ENCODE measurements at places on chromosomes 2 and 18. TPM values are rescaled to one million over a fixed set of nuclear protein-coding genes. Genes with fewer than 3 reads are reported as not detected.

The APCDD1 gene
- 22.9 TPM for total RNA-seq

The GALNT5 gene
- 0.47 TPM for total RNA-seq

The RAB6C gene
- total RNA-seq, result 0.19 TPM

The SLC23A3 gene
- 2.8 TPM for total RNA-seq

The MAP2 gene
- 11.4 TPM for total RNA-seq

The SH3BP4 gene
- total RNA-seq, result 52.9 TPM

The ASB3 gene
- total RNA-seq, result 20.1 TPM

The SPP2 gene
- total RNA-seq, result not detected

The RAD51AP2 gene
- not detected for total RNA-seq

The HOXD4 gene
- 27.8 TPM for total RNA-seq

The GPR39 gene
- 8.7 TPM for total RNA-seq

The ATF2 gene
- 55.6 TPM for total RNA-seq

The LRRTM4 gene
- 0.19 TPM for total RNA-seq

The GCG gene
- total RNA-seq, result not detected

The IL36A gene
- not detected for total RNA-seq

The TUBA3E gene
- not detected for total RNA-seq

The NFU1 gene
- 40.2 TPM for total RNA-seq

The SCN7A gene
- 3.6 TPM for total RNA-seq

The CROCC2 gene
- total RNA-seq, result 0.13 TPM

The CYP26B1 gene
- total RNA-seq, result 2.5 TPM

The HOXD10 gene
- 35.4 TPM for total RNA-seq

The CBLN2 gene
- 0.88 TPM for total RNA-seq

The CD8A gene
- total RNA-seq, result 5.9 TPM

The MAP3K19 gene
- not detected for total RNA-seq

The EFEMP1 gene
- total RNA-seq, result 171 TPM

The KCNG3 gene
- total RNA-seq, result 0.88 TPM

The NGEF gene
- 4.8 TPM for total RNA-seq

The ANKRD30B gene
- not detected for total RNA-seq

The CWC22 gene
- total RNA-seq, result 20.6 TPM

The CMPK2 gene
- total RNA-seq, result 4.5 TPM

The GORASP2 gene
- total RNA-seq, result 70.4 TPM

The NEURL3 gene
- 3.2 TPM for total RNA-seq

The SNORC gene
- total RNA-seq, result 2.7 TPM

The M1AP gene
- 3.4 TPM for total RNA-seq

The FBLN7 gene
- total RNA-seq, result 4.6 TPM

The CD8B gene
- total RNA-seq, result 2.5 TPM

The POTEI gene
- not detected for total RNA-seq

The STPG4 gene
- total RNA-seq, result not detected

The B3GNT7 gene
- total RNA-seq, result 9.3 TPM

The MOCOS gene
- total RNA-seq, result 5.8 TPM

The CAPN14 gene
- total RNA-seq, result 0.25 TPM

The NYAP2 gene
- total RNA-seq, result 0.66 TPM

The CHRND gene
- total RNA-seq, result not detected

The SCN3A gene
- total RNA-seq, result 6.3 TPM

The SKA1 gene
- 0.31 TPM for total RNA-seq

The ACVR1 gene
- 38.3 TPM for total RNA-seq

The DAW1 gene
- 1.7 TPM for total RNA-seq

The PTPRN gene
- not detected for total RNA-seq

The REG1B gene
- total RNA-seq, result 11.0 TPM

The DSC3 gene
- total RNA-seq, result not detected

The PSMA8 gene
- total RNA-seq, result not detected

The ALLC gene
- not detected for total RNA-seq

The TMEFF2 gene
- not detected for total RNA-seq

The CENPA gene
- total RNA-seq, result 0.63 TPM

The ATP8B1 gene
- total RNA-seq, result 40.8 TPM

The PROKR1 gene
- total RNA-seq, result not detected

The IL18RAP gene
- 2.0 TPM for total RNA-seq

The CFC1 gene
- not detected for total RNA-seq

The CPO gene
- total RNA-seq, result 0.41 TPM
